ENCODE measurements at places on chromosomes 2 and 18.

- no peak for DNase-seq
These were observed 186.9 kb downstream of the TWIST2 start for GRCh38 chr2:239034561-239035341.

- DNase-seq: no peak
These were observed 28.5 kb upstream of the NOSTRIN start for GRCh38 chr2:168773719-168774521.

DNA sequence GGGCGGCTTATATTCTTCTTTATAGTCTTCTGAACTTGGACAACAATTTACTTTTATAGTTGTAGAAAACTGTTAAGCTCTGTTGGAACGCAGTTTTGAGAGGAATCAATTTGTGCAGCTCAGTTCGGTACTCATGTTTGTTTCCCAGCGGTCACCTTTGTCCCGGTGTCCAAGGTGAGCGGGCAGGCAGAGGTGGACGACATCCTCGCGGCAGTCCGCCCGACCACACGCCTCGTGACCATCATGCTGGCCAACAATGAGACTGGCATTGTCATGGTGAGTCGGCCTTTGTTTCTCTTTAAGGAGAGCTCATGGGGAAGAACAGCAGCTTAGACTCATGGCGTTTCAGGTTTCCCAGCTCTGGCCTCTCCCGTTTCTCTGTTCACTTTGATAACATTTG, 18.6 kb upstream of the ESPNL start:
- DNase-seq: no peak

GRCh38 chr2:46014911-46015654, 282.1 kb upstream of the EPAS1 start:
- DNase-seq: no peak

GRCh38 chr2:190469771-190470170, 61.6 kb downstream of the MFSD6 start:
- DNase-seq: no peak
